ENCODE measurements at places on chromosomes 16 and 17.

DNA sequence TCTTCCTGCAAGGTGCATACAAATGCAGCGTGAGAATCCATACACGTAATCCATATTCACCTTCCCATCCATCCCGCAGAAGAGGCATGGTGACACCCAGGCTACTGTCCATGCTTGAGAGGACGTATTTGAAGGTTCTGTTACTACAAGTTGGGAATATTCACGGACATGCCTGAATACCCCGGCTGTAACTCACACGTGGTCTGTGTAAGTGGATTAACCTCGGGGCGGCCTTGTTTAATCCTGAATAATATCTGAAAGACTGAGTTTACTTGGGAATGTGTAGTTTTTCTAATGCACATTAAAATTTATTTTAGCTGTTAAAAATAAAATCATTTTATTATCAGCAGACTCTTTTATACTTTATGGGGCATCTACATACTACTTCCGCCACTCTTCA is 13.1 kb downstream of the CPSF4L start:
- DNase-seq: no peak

GRCh38 chr17:2724784-2725164 is 13.2 kb upstream of the CLUH start:
- no peak for DNase-seq

DNA sequence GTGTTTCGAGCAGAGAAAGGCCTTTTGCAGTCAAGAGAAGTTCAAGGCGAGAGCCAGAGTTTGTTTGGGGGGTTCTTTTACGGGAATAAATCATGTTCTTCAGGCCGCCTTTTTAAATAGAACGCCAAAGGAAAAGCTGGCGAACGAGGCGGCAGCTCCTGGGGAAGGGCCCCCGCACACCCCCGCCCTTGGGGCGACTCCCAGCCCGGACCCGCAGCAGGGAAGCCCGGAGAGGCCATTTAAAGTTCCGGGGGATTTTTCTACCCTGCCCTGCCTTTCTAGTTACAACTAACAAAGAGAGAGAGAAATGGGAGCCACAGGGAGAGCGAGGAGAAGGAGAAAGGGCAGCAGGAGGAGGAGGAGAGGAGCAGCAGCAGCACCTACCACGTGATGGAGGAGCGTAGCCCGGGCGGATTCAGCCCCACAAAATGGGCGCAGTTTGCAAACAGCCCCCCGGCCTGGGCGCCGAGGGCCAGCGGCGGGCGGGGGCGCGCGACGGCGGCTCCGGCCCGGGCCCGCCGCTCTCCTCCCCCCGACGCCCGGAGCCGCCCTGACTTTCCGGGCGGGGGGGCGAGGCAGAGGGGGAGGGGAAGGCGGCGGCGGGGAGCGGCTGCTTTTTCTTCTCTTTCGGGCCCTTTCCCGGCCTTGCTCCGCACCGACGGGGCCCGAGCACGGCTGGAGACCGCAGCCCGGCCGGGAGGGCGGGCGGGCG is 634 bp downstream of the KANSL1 start:
- peak; percentile 80 for DNase-seq

- DNase-seq: no peak
Measured at GRCh38 chr16:56101480-56101879, 89.8 kb upstream of the GNAO1 start.

DNA sequence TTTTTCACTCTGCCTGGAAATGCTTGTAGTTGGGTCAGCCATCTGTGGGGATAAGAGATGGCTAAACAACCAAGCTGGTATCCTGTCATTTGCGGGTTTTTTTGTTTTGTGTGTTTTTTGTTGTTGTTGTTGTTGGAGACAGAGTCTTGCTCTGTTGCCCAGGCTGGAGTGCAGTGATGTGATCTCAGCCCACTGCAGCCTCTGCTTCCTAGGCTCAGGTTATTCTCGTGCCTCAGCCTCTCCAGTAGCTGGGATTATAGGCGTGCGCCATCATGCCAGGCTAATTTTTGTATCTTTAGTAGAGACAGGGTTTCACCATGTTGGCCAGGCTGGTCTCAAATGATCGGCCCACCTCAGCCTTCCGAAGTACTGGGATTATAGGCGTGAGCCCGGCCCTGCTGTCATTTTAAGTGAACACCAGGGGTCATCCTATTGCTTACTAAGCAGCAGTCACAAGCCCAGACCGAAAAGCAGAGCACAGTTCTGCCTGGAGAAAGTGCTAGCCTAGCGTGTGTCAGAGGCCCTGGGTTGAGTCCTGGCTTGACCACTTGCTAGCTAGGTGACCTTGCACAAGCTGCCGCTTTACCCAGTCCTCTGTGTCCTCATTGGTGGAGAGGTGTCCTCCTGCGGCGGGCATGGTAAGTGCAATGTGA is 4.6 kb downstream of the SMCR8 start:
- peak; percentile 15 for DNase-seq

DNA sequence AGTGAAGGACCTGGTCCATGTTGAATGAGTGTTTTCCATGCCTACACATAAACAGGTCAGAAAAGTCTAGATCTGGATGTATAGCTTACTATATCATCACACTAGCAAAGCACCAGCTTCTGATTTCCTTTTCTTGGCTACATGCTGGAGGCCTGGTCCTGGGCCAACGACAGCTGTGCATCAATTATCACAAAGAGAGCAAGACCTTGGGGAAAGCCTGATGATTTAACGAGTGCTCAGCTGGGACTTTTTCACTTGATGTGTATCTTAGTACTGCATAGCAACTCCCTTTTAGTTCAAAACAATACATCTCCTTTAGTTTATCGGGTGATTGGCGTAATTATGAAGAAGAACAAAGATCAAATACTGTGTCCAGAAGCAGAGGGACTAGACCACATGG is 358.2 kb downstream of the KIF2B start:
- DNase-seq: peak; percentile 31

GRCh38 chr17:56754523-56755208 is 79.1 kb downstream of the C17orf67 start:
- DNase-seq: no peak

- no peak for DNase-seq
Measured at GRCh38 chr16:13056607-13057006, 155.2 kb downstream of the SHISA9 start.

DNA sequence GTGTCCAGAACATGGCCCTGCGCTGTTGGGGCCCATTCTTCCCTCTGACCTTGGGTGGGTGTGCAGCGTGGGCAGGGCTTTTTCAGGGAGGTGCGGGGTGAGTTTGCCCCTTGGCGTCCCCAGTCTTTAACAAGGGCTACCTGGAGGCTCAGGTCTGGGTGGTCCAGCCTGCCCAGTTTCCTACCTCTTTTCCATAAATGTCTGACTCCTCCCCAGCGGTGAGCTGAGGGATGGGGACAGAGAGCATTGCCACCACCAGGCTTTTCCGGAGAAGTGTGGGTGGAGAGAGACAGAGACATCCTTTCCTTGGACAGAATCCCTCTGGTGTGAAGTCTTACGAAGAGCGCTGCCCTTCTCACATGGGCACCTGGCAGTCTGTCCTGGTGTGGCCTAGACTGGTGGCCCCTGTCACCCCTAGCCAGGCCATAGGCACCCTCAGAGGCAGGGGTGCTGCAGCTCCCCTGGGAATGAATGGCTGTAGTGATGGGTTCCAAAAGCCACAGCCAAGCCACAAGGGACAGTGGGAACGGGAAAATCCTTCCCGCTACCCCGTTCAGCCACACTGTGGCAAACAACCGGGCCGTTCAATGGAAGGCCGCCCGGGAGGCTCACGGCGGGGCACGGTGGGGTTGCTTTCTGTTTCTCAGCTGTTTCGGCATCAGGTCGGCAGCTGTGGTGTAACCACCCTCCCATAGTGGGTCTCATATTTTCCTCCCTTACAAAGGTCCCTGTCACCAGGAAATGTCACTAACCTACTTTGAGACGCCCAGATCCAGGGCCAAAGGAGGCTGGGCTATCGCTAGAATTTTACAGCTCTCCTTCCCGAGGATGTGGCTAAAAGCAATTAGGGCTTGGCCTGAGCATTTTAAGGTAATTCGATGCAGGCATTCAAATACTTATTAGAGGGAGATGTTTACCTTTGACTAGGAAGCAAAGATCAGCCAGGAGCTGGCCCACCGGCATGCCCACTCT is 61.9 kb upstream of the GSE1 start:
- no peak for DNase-seq

DNA sequence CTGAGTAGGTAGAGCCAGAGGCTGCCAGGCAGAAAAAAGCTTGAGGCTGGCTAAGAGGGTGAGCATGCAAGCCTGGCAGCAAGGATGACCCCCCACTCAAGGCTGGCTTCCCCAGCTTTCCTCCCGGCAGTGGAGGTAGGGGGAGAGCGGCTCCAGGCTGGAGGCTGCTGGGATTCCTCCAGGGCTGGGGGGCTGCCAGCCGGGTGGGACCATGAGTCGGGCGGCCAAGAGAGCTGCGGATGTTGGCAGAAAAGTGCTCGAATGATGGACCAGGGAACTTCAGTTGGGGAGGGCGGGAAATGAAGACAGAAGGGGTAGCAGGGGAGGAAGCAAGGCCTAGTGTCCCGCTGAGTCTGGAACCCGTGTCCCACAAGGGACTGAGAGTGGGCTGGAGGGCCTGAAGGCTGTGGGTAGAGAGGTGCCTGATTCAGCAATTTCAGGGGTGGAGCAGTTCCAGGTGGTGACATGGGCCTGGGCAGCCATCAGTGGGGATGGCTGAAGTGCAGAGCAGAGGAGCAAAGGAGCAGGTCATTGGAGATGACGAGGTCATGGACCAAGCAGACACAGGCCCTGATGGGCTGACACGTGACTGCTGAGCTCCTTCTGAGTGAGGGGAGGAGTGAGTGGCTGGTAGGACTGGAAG is 20.3 kb downstream of the HSD11B2 start:
- no peak for DNase-seq

- DNase-seq: no peak
Measured at GRCh38 chr17:31750578-31750977, 108.5 kb downstream of the COPRS start.

DNA sequence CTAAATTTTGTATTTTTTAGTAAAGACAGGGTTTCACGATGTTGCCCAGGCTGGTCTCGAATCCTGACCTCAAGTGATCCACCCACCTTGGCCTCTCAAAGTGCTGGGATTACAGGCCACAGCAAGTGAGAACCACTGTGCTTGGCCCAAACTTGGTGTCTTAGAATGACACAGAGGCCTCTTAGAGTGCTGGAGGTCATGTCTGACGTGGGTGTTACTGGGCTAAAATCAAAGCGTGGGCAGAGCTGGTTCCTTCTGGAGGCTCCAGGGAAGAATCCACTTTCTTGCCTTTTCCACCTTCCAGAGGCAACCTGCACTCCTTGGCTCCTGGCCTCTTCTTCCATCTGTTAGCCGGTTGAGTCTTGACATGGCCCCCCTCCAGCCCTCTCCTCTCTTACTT is 53.8 kb downstream of the IRF8 start:
- DNase-seq: no peak

- DNase-seq: no peak
Measured at GRCh38 chr16:69260506-69260905, 50.6 kb upstream of the VPS4A start.

DNA sequence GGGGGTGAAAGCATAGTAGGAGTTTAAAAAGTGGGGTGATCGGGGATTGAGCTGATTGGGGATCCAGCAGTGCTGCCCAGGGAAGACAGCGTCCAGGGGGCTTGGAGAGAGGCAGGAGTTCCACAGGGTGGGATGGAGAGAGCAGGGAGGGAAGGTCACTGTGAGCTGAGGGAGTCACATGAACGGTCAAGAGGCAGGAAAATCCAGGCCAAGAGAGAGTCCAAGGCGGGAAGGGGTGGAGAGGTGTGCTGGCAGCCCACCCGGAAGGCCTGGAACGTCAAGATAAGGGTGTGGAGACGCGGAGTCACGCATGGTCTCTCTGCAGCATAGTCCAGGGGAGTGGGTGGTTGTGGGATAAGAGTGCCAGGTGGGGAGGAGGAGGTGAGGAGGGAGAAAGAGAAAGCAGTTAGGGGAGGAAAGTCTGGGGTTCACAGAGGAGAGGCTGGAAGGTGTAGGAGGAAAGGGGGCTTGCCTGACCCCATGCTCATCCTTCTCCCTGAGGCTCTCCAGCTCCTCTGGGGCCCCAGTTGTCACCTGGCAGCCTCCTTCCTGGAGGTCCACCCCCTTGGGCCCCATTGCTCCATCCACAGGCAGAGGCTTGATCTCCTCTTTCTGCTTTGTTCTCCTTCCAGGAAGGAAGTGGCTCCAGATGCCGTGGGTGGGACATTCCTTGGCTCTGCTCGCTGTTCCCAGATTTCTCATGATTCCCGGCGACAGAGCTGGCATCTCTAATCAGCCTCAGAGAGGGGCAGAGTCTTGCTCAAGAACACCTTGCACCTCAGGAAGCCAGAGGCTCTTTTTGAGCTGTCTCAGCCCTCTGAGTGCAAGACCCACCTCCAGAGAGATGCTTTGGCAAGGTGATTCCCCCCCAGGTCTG is 28.7 kb downstream of the CCR7 start:
- DNase-seq: no peak

DNA sequence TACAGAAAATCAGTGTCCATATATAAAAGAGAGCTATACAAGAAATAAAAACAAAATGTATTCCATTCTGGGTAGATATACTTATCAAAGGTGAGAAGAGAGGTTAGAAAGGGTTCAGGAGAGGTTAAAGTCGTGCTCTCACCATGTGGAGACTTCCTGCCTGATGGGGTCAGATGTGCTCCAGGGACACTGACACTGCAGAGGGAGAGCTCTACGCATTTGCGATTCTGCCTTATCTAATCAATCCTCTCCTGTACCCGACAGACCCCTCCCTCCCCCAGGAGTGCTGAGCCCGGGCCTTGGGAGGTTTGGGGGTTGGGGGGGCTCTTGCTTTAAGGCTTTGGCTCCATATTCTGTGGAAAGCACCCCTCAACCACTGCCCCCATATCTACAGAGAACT is 16.6 kb upstream of the SLC5A11 start:
- DNase-seq: no peak

DNA sequence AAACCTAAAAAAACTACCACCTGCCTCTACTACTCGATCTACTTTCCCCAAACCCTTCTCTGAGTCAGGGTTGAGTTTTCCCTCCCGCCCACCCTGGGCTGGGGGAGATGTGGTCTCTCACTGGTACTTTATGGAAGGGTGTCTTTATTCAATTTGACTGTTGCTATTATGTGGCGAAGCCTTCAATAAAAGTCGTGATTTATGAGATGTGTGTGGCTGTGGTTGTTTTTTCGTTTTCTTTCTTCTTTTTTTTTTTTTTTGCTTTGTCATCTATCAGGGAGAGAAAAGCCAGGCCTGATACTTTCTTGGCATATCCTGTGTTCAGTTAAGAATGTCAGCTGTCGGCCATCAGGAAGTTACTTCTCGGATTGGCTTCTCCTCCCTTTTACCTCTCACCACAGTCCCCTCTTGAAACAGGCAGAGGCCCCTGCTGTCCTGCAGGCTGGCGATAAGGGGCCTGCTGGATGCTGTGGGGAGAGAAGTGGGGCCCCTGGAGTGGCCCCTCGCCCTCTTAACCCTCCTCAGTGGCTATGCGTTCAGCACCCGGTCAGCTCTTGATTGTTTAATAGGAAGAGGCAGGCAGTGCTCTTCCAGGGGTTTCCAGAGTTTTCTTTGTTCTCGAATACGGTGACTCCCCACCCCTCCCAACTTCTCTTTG is 123.0 kb downstream of the MSI2 start:
- DNase-seq: no peak

- DNase-seq: no peak
Measured at GRCh38 chr17:76085731-76086366, 6.9 kb downstream of the ZACN start.

GRCh38 chr16:30623536-30624283 is 13.5 kb upstream of the ZNF689 start:
- no peak for DNase-seq

Measured in NCI-H1105 treated with DMSO at 0.1 percent for 48 hours (cell line).